ENCODE measurements at places on chromosomes 3 and 15.

DNA sequence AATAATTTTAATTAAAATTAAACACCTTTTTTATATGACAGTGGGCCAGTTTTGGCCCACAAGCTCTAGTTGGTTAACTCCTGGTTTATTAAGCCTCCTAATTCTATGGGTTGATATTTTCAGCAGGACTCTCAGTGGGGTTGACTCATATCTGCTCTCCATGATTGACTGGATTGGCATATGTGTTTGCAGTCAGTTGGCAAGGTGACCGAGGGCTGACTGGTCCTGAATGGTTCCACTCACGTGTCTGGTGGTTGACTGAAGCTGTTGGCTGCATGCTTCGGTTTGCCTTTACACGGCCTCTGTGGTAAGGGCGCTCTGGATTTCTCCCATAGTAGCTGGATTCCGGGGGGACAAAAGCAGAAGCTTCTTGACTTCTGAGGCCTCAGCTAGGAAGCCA, 65.3 kb upstream of the ZNF280D start:
- H3K27ac ChIP-seq, result no peak overlapping the region
- H3K4me1 ChIP-seq, result no peaks in the 10 kb centered on the region
- H3K36me3 ChIP-seq, result no peaks in the 10 kb centered on the region
- no peak for DNase-seq
- H3K27me3 ChIP-seq, result no peaks in the 10 kb centered on the region

DNA sequence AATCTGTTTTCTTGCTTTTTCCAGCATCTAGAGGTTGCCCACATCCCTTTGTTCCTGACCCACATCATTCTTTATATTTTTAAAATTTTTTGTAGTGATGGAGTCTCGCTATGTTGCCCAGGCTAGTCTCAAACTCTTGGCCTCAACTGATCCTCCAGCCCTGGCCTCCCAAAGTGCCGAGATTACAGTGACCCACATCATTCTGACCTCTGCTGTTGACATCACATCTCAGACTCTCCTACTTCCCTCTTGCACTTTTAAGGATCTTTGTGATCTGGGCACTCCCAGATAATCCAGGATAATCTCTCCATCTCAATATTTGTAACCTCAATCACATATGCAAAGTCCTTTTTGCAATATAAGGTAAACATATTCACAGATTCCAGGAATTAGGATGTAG, 266.6 kb downstream of the MEX3B start:
- H3K36me3 ChIP-seq, result peaks cover 15% of the 10 kb centered on the region
- no peaks in the 10 kb centered on the region for H3K27me3 ChIP-seq
- no peak for DNase-seq
- H3K4me3 ChIP-seq, result no peak overlapping the region
- H3K27ac ChIP-seq, result no peak overlapping the region

DNA sequence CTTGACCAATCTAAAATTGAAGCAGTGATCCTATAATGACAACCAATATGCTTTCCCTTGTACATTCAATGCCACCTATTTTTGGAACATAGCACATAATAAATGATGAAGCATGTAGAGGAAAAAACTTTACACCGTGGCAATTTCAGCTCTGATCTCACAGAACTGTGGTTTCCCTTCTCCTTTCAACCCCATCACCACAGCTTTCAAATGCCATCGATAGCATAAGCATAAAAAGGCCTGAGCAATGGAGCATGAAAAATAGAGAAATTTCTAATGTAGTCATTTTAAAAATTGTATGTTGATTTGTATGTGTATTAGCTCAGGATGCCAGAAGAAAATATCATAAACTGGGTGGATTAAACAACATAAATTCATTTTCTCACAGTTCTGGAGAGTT, 406.0 kb upstream of the TMCO5A start:
- peaks cover 4% of the 10 kb centered on the region for H3K27me3 ChIP-seq
- H3K27ac ChIP-seq, result no peak overlapping the region
- DNase-seq, result no peak
- H3K4me3 ChIP-seq, result no peak overlapping the region
- H3K4me1 ChIP-seq, result no peaks in the 10 kb centered on the region

DNA sequence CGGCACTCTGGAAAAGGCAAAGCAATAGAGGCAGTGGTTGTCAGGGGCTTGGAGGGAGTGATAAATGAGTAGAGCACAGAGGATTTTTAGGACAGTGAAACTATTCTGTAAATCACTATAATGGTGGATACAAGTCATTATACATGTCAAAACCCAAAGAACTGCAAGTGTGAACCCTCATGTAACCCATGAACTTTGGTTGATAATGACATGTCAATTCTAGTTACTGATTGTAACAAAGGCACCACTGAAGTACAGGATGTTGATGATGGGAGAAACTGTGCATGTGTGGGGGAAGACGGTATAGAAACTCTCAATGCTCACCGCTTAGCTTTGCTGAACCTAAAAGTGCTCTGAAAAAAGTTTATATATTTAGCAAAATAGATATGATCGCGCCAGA, 36.0 kb downstream of the BTLA start:
- peaks cover 27% of the 10 kb centered on the region for H3K4me1 ChIP-seq
- H3K27me3 ChIP-seq, result no peaks in the 10 kb centered on the region
- H3K27ac ChIP-seq, result no peak overlapping the region
- DNase-seq, result no peak
- no peaks in the 10 kb centered on the region for H3K36me3 ChIP-seq

DNA sequence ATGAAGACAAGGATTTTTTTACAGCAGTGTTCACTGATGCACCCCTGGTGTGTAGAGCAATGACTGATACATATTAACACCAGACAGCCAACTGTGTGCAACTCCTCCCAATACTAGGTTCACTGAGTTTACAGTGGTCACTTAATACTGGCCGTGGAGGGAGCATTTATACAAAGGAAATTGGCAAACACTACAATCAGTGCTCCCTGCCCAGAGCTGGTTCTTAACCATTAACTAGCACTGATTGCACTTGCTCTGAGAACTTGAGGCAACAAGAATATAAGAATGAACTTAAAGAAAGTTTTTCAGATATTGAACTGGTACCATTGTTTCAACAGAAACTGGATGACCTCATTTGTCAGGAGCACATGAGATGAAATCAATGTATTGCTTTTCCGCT, 110.6 kb downstream of the MAGI1 start:
- no peak overlapping the region for H3K4me3 ChIP-seq
- peak overlapping the region; percentile 72 for H3K27ac ChIP-seq

DNA sequence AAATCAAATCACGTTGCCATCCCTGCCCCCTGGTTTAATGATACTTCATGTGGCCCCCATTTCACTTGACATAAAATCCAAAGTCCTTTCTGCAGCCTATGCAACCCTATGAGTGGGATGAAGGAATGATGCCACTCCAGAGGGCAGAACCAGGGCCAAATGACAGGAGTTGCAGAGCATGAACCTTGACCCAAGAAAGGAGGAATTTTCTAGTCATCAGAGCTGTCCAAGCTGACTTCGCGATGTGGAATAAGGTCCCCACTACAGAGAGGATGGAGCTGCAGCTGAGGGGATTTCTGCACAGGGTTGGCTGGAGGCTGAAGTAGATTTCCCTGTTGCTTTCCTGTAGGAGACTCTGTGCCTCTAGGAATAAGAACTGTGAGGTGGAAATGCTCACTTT, 15.8 kb upstream of the EPHB3 start:
- DNase-seq, result no peak
- H3K4me3 ChIP-seq, result no peak overlapping the region
- peaks cover 24% of the 10 kb centered on the region for H3K4me1 ChIP-seq
- H3K27ac ChIP-seq, result no peak overlapping the region
- no peaks in the 10 kb centered on the region for H3K36me3 ChIP-seq
- peaks cover 6% of the 10 kb centered on the region for H3K27me3 ChIP-seq

Data from WTC11 (cell line).